ENCODE measurements at places on chromosomes 7 and 10. TPM values are rescaled to one million over a fixed set of nuclear protein-coding genes. Genes with fewer than 3 reads are reported as not detected.

DNA sequence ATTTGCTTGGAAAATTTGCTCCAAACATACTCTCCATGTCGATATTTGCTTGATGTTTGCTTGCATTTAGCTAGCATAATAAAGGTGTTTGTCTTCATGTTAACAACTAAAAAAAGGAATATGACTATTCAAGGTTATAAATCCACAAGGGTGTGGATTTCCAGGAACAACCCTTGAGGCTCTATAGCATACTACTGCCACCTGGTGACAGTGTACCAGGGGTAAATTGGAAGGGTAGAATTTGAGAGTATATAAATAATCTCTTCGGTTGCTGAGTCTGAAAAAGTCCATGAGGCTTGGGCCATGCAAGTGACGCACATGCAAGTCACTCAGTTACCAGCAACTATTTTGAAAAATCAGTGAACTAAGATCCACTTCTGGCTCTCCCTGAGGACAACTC lies 68.4 kb downstream of the SLIT1 start:
- DNase-seq: no peak

- no peak for DNase-seq
Observed at GRCh38 chr10:94036766-94037033, 43.0 kb downstream of the PLCE1 start.

GRCh38 chr10:102850025-102850518 lies 4.0 kb upstream of the BORCS7 start:
- DNase-seq: no peak

DNA sequence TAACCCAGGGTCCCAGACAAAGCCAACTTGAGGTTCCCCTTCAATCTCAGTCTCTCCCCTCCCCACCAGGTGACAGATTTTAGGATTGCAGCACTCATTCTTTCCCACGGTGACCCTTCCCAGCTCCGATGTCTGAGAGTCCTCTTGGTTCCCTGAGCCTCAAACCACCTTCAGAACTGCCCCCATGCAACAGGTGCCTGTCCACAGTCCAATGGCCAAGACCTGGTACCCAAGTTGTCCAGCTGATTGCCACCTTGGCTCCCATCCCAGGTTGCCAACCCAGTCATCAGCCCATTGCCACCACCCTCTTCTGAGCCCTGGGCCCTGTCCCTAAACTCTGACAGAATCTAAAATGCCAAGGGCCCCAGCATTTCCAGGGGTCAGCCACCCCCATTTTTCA lies 53.5 kb downstream of the SLIT1 start:
- no peak for DNase-seq

GRCh38 chr7:94067047-94067446 lies 62.9 kb upstream of the BET1 start:
- DNase-seq: no peak

DNA sequence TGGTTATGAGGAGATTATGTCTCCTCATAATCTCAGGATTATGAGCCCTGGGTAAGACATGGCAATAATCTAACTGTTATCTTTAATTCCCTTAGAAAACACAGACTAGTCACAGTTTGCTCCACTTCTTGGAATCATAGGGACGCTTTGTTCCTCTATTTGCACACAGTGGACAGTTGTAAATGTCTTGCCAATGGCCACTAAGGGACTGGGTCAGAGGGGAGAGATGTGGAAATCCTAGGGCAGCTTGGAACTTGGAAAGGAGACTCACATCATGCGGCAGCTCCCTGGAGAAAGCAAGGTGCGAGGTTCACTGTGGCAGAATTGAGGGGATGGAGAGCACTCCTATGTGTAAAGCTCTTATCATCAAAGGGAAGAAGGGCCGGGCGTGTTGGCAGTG lies 266.1 kb downstream of the PRPF18 start:
- no peak for DNase-seq

GRCh38 chr7:291373-292092 lies 1.6 kb downstream of the FOXL3 start:
- DNase-seq: no peak

DNA sequence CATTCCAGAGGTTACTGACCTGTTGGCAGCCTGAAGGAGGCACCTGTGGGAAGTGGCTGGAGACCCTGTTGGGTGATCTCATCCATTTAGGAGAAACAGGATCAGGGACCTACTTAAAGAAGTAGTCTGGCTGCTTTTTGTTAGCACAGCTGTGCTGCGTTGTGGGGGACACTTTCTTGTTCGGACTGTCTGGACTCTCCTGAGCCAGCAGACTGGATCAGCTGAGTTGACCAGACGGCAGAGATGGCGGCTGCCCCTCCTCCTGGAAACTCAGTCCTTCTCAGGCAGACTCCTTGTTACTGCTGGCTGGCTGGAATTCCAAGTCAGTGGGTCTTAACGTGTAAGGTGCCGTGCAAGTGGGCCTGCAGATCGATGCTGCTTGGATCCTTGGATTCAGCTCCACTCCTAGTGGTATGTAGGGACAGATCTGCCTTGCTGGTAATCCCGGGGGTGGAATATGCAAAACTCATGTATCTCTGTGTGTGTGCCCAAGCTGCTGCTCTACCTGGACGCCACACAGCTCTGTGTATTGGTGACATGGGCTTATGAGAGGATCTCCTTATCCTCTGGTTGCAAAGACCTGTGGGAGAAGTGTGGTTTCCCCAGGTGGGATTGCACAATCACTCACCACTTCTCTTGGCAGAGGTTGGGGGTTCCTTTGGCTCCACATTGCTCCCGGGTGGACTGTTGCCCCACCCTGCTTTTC lies 87.3 kb downstream of the CCSER2 start:
- DNase-seq: no peak

DNA sequence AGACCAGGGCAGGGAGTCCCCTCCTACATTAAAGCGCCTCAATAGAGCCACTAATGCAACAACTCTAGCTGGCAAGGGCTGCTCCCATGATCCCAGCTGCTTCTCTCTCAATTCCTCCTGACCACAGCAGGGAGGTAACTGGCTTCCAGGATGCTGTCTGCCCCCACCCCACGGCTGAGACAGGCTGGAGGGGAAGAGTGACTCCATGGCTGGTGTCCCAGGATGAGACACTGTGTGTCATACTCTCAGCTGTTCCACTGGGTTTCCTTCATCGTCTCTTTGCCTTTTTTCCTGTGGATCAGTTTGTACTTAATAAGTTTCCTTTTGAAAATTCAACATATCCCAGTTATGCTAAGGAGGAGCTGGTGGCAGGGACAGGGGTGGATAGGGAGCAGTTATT lies 27.7 kb upstream of the MYH16 start:
- DNase-seq: no peak

DNA sequence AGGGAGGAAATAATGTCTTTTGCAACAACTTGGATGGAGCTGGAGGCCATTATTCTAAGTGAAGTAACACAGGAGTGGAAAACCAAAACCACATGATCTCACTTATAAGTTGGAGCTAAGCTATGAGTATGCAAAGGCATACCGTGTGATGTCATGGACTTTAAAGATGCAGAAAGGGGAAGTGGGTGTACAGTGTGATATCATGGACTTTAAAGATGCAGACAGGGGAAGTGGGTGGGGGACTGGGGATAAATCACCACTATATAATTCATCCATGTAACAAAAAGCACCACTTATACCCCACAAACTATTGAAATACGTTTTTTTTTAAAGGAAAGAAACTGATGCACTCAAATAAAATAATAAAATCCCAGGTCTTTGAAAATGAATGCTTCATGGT lies 29.5 kb downstream of the LYZL2 start:
- no peak for DNase-seq

DNA sequence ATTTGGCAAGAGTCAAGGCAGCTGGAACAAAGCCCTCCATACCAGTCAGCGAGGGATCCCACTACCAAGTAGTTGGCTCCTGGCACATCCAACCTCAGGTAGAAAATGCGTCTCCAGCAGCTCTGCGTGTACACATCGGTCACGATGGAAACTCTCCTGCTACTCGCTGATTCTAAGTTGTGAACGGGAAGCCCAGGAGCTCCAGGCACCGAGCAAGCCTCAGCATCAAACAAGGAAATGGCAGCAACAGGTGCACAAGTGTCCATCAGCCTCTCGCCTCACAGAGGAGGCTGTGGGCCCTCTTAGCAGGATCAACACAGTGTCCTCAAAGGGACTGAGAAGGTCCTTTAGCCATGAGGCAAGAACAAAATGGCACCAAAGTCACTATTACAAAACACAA lies 127.0 kb downstream of the TCERG1L start:
- no peak for DNase-seq

DNA sequence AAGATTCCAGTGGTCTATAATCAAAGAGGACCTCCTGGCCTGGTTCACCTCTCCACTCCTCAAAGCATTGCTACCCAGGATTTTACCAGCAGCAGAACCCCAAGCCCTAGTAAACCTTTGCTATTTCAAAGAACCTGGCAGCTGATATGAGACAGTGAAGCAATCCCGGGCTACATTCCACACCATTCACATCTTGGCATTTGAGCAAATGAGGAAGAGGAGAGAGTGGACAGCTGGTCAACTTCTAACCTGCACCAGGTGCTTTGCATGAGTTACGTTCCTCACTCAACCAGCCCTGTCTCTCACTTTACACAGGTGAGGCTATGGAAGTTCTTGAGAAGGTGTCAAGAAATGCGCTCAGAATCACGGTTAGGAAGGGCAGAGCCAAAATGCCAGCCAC lies 1.1 kb downstream of the CCDC3 start:
- DNase-seq: no peak

Gene SMKR1
- 1.5 TPM for total RNA-seq

Gene AZGP1
- total RNA-seq: not detected

Gene GPRIN2
- total RNA-seq: not detected

Gene TEX47
- total RNA-seq: not detected
